ENCODE measurements at places on chromosomes 12 and 14.
A peak's percentile ranks its signal among the peaks of the same experiment; 100 is the strongest.

- DNase-seq, result no peak
These were observed 565 bp downstream of the SPRYD3 start for GRCh38 chr12:53078425-53079225.

DNA sequence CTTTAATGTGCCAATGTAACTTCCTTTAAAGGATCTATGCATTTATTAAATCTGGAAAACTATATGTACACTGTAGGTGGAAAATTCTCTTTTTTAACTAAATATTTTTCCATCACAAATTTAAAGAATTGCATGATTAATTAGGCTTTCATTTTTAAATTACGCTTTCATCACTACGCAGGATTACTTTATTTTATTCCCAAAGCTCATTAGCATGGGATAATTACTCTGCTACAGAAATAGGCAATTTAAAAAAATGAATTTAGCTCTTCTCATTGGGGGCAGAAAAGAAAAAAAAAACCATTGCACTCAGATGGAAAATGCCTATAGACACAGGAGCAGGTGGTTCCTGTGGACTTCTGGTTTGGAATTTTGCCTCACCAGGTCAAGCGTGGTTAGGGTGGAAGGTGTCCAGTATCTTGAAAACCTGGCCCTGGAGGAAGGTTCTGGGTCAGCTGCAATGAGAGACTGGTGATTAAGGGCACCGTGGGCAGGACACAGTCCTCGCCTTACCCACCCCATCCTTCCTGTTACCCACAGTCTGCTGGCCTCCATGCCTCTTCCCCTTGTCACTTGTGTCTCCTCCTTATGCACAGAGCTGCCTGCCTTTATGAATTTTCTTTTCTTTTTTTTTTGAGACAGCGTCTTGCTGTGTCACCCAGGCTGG, 17.3 kb upstream of the RIN3 start:
- no peak for DNase-seq

- no peak for DNase-seq
These were observed 113.8 kb upstream of the G2E3 start for GRCh38 chr14:30445011-30445793.

GRCh38 chr12:27096420-27096819, 14.0 kb upstream of the C12orf71 start:
- no peak for DNase-seq

GRCh38 chr12:99573980-99574379, 73.6 kb upstream of the GARIN6 start:
- DNase-seq, result no peak

DNA sequence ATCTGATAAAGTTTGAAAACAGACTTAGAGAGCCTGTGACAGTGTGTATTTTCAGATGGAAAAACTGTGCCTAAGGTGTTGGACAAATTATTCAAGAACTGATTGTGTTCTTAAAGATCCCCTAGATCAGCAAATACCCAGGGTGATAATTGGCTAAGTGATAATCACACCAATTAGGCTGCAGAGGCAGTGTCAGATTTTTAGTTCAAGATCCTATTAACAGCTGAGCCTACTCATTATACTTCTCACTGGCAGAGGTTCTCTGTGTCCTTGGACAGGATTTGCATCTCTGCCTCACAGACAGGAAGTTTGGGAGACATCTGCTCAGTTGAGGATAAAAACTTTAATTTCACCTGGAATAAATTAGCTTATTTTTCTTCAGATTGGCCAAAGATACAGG, 4.3 kb upstream of the FGD4 start:
- no peak for DNase-seq

GRCh38 chr12:8890313-8891085, 23.8 kb upstream of the PHC1 start:
- DNase-seq, result peak; percentile 61

DNA sequence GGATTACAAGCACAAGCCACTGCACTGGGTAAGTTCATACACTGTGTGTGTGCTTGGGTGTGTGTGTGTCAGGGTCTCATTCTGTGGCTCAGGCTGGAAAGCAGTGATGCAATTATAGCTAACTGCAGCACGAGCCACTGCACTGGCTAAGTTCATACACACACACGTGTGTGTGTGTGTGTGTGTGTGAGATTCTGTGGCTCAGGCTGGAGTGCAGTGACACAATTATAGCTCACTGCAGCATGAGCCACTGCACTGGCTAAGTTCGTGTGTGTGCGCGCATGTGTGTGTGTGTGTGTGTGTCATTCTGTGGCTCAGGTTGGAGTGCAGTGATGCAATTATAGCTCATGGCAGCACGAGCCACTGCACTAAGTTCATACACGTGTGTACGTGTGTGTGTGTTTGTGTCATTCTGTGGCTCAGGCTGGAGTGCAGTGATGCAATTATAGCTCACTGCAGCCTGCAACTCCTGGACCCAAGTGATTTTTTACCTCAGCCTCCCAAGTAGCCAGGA, 85.4 kb downstream of the HECTD1 start:
- no peak for DNase-seq

- DNase-seq, result no peak
These were observed 228.2 kb upstream of the PPFIA2 start for GRCh38 chr12:81987371-81987770.

DNA sequence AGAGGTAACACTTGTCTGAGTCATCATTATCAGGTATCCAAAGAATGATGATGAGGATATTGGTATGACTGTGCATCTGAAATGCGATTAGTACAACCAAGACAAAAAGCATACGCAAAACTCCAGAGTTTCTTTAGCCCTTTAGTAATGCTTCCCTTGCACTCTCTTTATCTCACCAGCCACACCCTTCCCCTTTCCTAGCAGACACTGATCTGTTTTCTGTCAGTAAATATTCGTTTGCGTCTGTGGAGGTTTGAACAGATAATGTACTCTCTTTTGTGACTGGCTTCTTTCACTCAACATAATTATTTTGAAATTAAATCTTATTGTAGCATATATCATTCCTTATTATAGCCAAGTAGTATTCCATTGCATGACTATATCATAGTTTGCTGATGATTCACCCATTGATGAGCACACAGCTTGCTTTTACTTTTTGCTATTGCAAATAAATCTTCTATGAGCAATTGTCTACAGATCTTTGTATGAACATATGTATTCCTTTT, 775.7 kb downstream of the SLC6A15 start:
- DNase-seq, result peak; percentile 9

- DNase-seq, result no peak
These were observed 137.6 kb upstream of the PPFIA2 start for GRCh38 chr12:81896771-81897170.

- DNase-seq, result no peak
These were observed 62.5 kb downstream of the PAX9 start for GRCh38 chr14:36724162-36724561.

DNA sequence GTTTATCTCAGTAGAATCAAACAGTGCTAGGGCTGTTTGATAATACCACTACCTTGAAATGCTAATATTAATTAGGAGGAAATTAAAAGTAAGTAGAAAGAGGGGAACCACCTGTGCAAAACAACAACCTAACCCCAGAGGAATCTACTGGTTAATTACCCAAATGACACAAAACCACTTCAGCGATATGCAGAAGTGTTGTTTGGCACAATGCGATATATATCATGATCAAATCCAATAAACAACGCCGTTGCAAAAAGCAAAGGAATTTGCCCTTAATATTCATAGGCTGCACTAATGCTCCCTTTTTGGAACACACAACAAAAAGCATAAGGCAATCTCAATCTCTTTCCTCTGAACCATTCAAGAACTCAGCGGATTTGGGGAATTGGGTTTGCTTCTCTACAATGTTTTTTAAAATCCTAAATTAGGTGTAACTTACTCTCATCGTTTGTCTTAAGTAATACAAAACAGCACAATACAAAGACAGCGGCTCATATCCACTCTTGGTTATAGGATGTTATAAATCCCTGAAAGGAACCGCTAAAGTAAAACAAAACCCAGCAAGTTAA, 1.5 kb downstream of the MAP4K5 start:
- DNase-seq, result no peak

- peak; percentile 42 for DNase-seq
These were observed 469.5 kb downstream of the VRK1 start for GRCh38 chr14:97266653-97267052.

DNA sequence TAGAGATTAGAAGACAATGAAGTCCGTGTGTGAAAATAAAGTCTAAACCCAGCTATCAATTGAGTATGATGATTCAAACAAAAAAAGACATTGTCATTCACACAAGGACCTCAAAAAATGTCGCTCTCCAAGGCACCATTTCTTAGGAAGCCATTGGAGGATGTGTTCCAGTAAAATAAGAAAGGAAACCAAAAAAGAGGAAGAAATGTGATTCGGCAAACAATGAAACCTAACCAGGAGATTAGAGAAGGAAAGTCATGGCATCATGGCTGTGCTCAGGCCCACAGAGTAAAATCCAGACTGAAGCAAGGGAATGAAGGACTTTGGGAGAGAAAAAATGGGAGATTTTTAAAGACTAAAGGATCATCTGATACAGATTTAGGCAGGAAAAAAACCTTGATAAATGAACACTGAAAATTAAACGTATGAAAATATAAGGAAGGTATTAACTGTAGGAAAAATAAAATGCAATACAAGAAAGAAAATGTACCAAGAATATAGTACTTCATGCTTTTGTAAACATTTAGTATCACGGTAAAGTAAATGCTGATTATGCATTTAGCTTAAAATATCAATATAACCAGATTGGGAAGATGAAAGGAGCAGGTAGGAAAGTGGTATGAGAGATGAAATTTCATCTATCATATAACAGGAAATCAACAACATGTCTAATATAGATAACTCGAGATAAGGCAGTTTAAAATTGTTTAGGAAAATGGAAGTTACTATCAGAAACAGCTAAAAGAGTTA, 38.2 kb upstream of the MTHFD1 start:
- DNase-seq, result no peak

GRCh38 chr12:14403711-14404196, 38.3 kb downstream of the ATF7IP start:
- peak; percentile 16 for DNase-seq

- no peak for DNase-seq
These were observed 12.5 kb upstream of the ANAPC5 start for GRCh38 chr12:121364683-121365121.

DNA sequence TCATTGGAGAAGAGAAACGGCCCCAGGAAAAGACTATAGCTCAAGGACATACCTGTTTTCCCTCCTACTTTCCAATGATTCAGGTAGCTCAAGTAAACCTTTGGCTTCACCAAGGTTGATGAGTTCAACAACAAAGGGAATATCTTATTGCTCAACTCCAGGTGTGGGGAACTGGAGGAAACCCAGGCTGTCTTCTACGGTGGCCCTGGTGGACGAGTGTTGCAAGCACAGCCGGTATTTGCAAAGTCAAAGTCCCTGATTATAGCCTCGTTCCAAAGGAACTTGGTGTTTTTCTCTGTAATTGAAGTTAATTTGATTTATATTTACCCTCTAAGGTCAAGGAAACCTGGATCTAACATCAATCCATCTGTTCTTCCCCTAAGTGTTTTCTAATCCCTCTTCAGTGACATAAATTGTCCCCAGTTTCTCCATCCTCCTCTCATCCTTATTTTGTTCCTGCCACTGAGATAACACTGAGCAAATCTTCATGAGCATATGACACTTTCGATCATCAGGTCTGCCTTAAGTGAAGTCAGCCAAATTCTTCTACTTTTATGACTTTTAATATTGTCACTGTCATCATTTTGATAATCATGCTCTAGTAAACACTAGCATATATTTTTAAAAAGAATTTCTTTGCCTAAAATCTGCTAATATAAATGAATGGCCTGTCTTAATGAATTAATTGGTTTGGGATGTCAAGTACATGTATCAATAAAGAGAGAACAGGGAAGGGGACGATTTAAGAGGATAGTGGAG, 174.6 kb upstream of the TBX3 start:
- DNase-seq, result peak; percentile 22

- DNase-seq, result no peak
These were observed 73.8 kb downstream of the TRAFD1 start for GRCh38 chr12:112199136-112199535.

GRCh38 chr14:85142982-85143381, 387.0 kb upstream of the FLRT2 start:
- DNase-seq, result no peak

- no peak for DNase-seq
These were observed 56.7 kb downstream of the MYRFL start for GRCh38 chr12:69881771-69882170.

DNA sequence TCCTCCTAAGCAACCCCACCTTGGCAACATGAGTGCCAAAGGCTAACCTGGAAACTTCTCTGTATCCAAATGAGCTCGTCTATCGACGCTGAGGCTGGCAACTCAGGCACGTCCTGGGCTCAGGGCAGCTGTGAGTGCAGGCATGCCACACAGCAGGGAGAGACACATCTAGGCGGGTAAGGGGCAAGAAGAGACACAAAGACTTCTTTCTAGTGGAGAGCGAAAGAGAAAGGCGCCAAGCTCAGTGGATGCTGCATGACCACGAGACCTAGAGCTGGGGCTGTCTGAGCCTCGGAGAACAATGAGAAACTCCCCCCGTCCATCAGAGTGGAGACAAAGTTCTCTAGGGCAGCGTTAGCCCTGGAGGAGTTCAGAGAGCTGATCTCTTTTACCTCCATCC, 170.4 kb downstream of the CALM1 start:
- no peak for DNase-seq

GRCh38 chr12:111156304-111156703, 212.6 kb downstream of the PHETA1 start:
- DNase-seq, result peak; percentile 53

DNA sequence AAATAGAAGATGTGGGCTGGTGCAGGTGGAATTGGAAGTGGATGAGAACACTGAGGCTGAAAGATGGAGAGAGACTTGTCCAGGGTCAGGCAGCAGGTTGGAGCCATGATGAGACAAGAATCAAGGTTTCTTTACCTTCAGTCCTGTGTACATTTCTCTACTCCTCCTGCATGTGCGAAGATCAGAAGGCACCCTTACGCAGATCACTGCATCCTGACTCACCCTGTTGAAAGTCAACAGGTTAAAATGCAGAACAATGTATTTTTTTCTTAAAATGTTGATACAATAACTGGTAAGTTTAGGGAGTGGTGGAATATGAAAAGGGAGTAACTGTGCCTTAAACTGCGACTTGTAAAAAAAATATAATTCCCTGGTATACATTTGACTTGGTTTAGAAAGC, 47.8 kb downstream of the TESPA1 start:
- DNase-seq, result peak; percentile 18

DNA sequence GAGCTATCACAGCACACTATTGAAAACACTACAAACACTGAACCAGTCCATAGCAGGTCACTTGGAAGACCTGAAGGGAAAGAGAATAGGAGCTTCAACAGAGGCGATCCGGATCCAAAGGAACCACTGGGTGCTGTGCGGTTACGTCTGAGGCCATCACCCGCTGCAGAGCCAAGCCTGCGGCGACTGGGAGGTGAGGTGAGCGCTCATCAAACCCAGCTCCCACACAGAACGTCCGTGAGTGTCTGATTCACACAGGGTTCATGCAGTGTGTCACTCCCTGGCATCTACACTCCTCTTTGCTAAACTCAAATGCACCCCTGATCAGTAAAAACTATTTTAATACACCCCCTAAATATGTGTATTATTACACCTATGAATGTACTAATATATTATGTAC, 64.1 kb downstream of the TMEM132D start:
- no peak for DNase-seq

DNA sequence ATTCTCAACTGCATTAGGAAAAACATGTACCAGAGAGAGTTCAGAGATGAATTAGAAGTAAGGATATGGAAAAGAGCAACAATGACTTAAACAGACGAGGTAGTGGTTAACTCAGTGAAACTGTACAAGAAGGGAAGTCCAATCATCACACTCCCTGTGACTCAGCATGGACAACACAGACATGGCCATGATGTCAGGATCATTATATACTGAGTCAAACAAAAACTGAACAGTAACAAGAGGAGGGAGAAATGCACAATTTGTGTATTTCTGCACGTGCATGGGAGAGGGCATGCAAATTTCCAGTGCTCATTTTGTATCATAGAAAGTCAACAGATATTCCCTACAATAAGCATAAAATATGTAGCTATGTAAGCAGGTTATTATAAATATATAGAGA, 1037.8 kb downstream of the BCL11B start:
- DNase-seq, result peak; percentile 37
